ENCODE measurements at places on chromosomes 1 and 21. TPM values are rescaled to one million over a fixed set of nuclear protein-coding genes. Genes with fewer than 3 reads are reported as not detected.

Gene RTCA
- 28.8 TPM for total RNA-seq

Gene FPGT
- total RNA-seq: 55.5 TPM

Gene OR2AK2
- not detected for total RNA-seq

Gene CRP
- not detected for total RNA-seq

Gene CHRM3
- 58.5 TPM for total RNA-seq

Gene CELA2B
- 0.32 TPM for total RNA-seq

Gene PAQR6
- total RNA-seq: 0.79 TPM

Gene ERICH3
- total RNA-seq: 0.79 TPM

Gene SFN
- 8.6 TPM for total RNA-seq

Gene YBEY
- 10.6 TPM for total RNA-seq

Gene RPL11
- 959 TPM for total RNA-seq

Gene ERMAP
- 12.3 TPM for total RNA-seq

Gene SELL
- 5.1 TPM for total RNA-seq

Gene C1orf53
- total RNA-seq: 1.4 TPM

Gene NEXN
- 34.0 TPM for total RNA-seq

Gene RASSF5
- 8.9 TPM for total RNA-seq

Gene ADGRB2
- total RNA-seq: 13.4 TPM

Gene OR2T34
- total RNA-seq: not detected

Gene INAVA
- total RNA-seq: 10.1 TPM

Gene TMOD4
- total RNA-seq: 2.3 TPM

Gene ZNF683
- not detected for total RNA-seq

Gene SRM
- 9.0 TPM for total RNA-seq

Gene PDE9A
- 13.5 TPM for total RNA-seq

Gene NBPF11
- 16.5 TPM for total RNA-seq

Gene SGIP1
- total RNA-seq: 8.4 TPM

Gene C1QA
- 41.5 TPM for total RNA-seq

Gene LCE1A
- total RNA-seq: not detected

Gene PLPPR5
- total RNA-seq: 4.1 TPM

Gene SLC5A9
- total RNA-seq: 0.16 TPM

Gene SPATA46
- total RNA-seq: not detected

Gene C1orf50
- total RNA-seq: 5.1 TPM

Gene GUCA2A
- not detected for total RNA-seq

All from urinary bladder (tissue), 4 donors.